Stimulated activated CD4-positive, alpha-beta T cell treated with anti-CD3 and anti-CD28 coated beads, TNF-alpha, amount 100 ng/mL, for 1 hour (primary cell): ENCODE measurements at places on chromosomes 7 and 10.
A peak's percentile ranks its signal among the peaks of the same experiment; 100 is the strongest.

GRCh38 chr7:100493476-100494264 lies 9.9 kb downstream of the NYAP1 start:
- DNase-seq, result peak; percentile 43

GRCh38 chr7:26388256-26388655 lies 96.6 kb downstream of the SNX10 start:
- no peak for DNase-seq

- no peak for DNase-seq
Observed at GRCh38 chr10:71075086-71075758, 137.1 kb upstream of the UNC5B start.

DNA sequence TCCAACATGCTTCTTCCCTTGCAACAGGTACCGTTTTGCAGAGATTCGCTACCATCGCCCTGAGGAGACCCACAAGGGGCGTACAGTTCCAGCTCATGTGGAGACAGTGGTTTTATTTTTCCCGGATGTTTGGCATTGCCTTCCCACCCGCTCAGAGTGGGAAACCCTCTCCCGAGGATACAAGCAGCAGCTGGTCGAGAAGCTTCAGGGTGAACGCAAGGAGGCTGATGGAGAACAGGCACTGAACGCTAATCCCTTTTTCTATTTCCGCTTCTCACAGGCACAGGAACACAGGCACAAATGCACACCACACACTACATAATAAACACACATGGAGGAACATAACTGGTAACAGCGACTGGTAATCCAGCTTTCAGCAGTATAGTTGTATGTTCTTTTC lies 35.2 kb downstream of the CCAR1 start:
- no peak for DNase-seq

DNA sequence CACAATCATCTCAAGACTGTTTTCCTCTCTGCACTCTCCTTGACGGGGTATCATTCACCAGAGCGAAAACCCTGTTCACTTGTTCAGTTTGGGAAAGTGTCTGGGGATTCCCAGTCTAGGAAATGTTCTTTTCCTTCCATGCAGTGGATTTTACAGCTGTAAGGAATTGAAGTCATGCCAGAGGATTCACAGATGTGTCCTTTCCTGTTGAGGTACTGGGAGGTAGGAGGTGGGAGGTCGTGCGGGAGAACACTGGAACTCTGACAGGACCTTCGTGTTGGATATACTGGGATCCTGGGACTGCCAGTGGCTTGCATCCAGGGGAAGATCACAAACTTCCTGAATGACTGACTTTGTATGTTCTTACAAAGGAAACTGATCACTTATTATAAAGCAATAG lies 185.5 kb downstream of the BMPER start:
- no peak for DNase-seq

DNA sequence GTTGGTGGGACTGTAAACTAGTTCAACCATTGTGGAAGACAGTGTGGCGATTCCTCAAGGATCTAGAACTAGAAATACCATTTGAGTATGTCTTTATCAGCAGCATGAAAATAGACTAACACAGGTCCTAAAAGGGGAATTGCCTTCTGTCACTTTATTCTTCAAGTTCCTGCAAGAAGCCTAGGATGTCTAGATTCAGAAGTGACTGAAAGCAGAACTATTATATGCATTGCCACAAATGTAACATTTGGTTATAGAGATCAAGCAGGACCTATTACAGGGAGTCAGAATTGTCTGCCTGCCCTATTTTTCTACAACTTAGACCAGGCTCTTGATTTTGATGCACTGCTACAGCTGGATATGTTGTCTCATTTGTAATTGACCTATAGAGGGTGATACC lies 364.7 kb downstream of the SORCS1 start:
- DNase-seq, result no peak

- DNase-seq, result no peak
Observed at GRCh38 chr7:70607759-70608158, 524.2 kb upstream of the GALNT17 start.

DNA sequence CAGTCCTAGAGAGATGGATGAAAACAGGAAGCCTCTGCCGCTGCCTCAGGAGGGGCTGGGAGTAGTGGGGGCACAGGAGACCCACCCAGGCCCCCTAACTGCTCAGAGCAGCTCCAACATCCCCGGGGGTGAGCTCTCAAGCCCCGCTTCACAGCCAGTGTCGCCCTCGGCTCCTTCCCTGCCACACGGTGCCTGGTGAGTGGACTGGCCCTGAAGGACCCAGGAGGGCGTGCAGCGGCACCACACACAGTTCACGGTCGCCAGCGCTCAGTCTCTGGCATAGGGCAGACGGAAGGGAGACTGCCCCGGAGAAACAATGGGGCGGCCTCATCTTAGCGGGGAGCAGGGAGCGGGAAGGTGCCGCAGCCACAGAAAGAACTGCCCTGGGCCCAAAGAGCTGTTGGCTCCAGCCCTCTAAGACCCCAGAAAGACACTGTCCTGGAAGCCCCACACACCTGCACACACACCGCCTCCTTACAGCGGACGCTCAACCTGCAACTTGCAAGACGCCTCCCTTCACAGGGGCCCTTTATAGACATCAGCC lies 1.2 kb downstream of the CLDN15 start:
- DNase-seq, result no peak
